ENCODE measurements at places on chromosomes 4 and X. TPM values are rescaled to one million over a fixed set of nuclear protein-coding genes. Genes with fewer than 3 reads are reported as not detected.

The NXF2 gene
- total RNA-seq, result not detected

- H3K36me3 ChIP-seq, result no peaks in the 10 kb centered on the region
- H3K4me1 ChIP-seq, result peaks cover 98% of the 10 kb centered on the region
- H3K27me3 ChIP-seq, result no peaks in the 10 kb centered on the region
- H3K4me3 ChIP-seq, result peak overlapping the region; percentile 49
Measured at GRCh38 chr4:2799224-2799911, 6.5 kb downstream of the SH3BP2 start.

DNA sequence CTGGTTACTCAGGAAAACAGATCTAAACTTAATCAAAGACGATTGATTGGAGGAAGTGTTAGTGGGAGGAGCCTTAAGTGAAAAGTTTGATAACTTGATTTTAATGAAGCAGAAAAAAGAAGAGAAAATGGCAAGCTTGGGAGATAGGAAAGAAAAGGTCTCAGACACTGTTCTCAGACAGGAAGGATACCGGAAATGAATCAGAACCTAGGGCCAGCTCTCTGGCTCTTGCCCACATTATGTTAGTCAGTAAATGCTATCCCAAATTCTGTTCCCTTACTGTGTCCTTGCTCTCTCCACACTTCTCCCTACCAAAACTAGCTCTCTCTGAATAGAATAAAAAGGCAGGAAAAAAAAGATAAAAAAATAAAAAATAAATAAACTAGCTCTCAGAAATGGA is 48.6 kb upstream of the TMEM164 start:
- H3K27me3 ChIP-seq, result no peaks in the 10 kb centered on the region
- no peak for DNase-seq
- no peak overlapping the region for H3K27ac ChIP-seq
- H3K36me3 ChIP-seq, result no peaks in the 10 kb centered on the region
- H3K4me1 ChIP-seq, result no peaks in the 10 kb centered on the region
- H3K4me3 ChIP-seq, result no peak overlapping the region

- no peaks in the 10 kb centered on the region for H3K36me3 ChIP-seq
- H3K27ac ChIP-seq, result peak overlapping the region; percentile 95
- H3K4me3 ChIP-seq, result peak overlapping the region; percentile 72
- peaks cover 15% of the 10 kb centered on the region for H3K4me1 ChIP-seq
Measured at GRCh38 chrX:130108647-130109428, 1.5 kb downstream of the ELF4 start.

The CENPVL1 gene
- total RNA-seq, result not detected

DNA sequence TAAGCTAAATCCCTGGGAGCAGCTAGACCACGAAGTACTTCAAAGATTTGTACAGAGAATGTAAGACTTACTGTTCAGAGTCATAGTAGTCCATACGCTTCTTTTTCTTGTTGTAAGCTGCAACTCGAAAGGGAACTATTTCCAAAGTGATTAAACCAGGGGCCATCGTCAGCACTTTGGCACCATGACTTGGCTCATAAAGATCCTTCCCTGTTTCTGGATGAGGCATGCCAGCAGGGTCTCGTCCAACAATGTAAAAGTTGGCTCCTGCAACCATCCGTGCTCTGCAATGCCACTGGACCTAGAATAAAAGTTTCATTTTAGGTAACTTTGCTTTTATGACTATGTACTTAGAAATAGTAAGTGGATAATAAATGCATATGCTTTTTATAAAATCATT is 88.5 kb downstream of the PAPSS1 start:
- no peaks in the 10 kb centered on the region for H3K4me1 ChIP-seq
- H3K4me3 ChIP-seq, result no peak overlapping the region

The GLRA2 gene
- not detected for total RNA-seq

- peaks cover 13% of the 10 kb centered on the region for H3K4me1 ChIP-seq
- no peak overlapping the region for H3K4me3 ChIP-seq
- H3K36me3 ChIP-seq, result no peaks in the 10 kb centered on the region
- no peak for DNase-seq
Measured at GRCh38 chrX:7115557-7115956, 32.0 kb upstream of the STS start.

- H3K4me1 ChIP-seq, result peaks cover 25% of the 10 kb centered on the region
- H3K27ac ChIP-seq, result no peak overlapping the region
- peaks cover 5% of the 10 kb centered on the region for H3K27me3 ChIP-seq
- peak; percentile 75 for DNase-seq
Measured at GRCh38 chr4:793093-793861, 32.7 kb downstream of the CPLX1 start.

DNA sequence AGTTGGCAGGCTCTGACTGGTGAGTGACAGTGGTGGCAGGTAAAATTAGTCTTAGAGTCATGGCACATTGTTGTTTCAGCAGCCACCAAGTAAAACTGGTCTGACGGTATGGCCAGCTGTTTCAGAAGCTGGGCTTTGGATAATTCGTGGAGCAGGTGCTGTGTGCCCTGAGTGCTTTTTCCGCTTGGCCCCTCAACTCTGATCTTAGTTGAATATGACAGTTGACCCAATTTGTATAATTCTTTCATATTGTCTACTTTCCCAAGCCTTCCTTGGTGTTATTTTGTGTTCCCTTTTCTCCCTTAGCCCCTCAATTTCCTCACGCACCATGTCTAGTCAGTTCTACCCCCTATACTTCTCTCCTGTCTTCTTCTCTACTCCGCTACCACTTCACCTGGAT is 32.0 kb downstream of the CDS1 start:
- no peaks in the 10 kb centered on the region for H3K4me1 ChIP-seq
- no peak overlapping the region for H3K27ac ChIP-seq
- H3K4me3 ChIP-seq, result no peak overlapping the region
- no peaks in the 10 kb centered on the region for H3K36me3 ChIP-seq
- no peak for DNase-seq

Measured in upper lobe of left lung (tissue), 6 donors.